Activated T-cell treated with anti-CD3 and anti-CD28 coated beads, Interleukin-2, amount 50 U/mL, for 72 hours (primary cell): ENCODE measurements at places on chromosomes 5 and 9.
A peak's percentile ranks its signal among the peaks of the same experiment; 100 is the strongest.

DNA sequence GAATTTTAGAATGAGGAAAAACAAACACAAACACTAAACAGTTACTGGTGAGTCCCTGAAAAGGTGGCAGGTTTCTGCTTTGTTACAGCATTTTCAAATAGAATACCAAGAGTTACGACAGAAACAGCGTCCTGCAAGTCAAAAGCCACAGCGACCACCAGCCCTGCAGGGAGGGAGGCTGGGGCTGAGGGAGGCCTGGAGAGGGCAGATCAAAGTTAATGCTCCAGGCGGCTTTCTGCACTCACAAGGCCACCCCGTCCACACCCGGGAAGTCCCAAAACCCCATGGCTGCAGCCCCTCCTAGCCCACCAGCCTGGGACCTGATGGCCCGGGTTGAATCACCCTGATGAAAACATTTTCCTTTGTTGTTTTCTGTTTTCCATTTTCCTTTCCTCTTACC, 29.3 kb downstream of the COL23A1 start:
- DNase-seq, result no peak

- DNase-seq, result peak; percentile 57
Observed at GRCh38 chr5:181181650-181182565, 23.1 kb downstream of the TRIM7 start.

DNA sequence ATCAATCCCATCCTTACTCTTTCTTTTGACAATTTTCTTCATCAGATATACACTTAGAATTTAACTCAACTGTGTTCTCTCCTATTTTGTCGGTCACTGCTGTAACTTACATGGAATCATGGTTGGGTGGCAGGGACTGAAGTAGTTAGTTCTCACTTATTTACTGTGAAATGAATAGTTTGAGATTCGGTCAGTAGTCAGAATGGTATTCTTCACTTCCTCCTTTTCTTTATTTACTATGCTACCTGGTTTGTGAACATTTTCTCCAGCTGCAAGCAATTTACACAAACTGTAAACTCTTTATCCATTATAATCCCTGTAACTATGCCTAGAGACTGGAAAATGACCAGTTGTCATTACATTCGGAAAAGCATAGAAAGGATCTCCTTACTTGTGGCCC, 41.5 kb upstream of the GDNF start:
- no peak for DNase-seq

DNA sequence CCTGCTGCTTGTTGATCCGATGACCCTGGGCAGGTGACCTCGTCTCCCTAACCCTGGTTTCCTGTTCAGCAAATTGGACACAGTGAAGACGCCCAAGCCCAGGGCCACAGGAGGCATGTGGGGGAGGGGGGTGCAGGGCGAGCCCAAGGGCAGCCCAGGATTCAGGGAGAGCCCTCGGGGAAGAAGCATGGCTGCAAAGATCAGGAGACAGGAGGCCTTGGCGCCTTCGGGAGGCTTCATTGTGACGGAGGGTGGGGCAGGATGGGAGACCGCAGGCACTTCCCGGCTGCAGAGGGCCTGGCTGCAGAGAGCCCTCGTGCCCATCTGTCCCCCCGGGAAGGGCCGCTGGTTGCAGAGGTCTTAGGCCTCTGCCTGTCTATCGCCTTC, 6.2 kb downstream of the ASS1 start:
- DNase-seq, result no peak

GRCh38 chr5:1409381-1410110, 35.7 kb downstream of the SLC6A3 start:
- DNase-seq, result no peak

- DNase-seq, result no peak
Observed at GRCh38 chr9:16134351-16134750, 581.5 kb downstream of the CCDC171 start.

DNA sequence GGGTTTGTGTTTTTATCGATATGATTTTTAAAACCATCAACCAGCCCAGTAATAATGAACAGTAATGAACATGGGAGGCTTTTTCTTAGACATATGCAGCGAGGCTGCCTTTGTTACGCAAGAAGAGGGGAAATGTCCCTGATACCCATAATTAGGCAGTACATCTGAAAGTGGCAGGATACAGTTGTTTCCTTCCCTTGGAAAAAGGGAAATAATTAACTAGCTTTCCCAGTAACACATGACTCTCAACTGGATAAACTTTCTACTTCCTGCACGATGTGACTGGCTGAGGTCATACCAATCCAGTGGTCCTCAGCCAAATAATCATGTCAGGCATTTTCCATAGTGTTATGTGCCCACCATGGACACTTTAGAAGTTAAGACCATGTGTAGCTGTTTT, 431.6 kb upstream of the C9orf72 start:
- no peak for DNase-seq

- no peak for DNase-seq
Observed at GRCh38 chr9:37968228-37968701, 64.3 kb upstream of the SLC25A51 start.

GRCh38 chr5:180647465-180647864, 1.9 kb downstream of the FLT4 start:
- DNase-seq, result no peak

- no peak for DNase-seq
Observed at GRCh38 chr5:58582019-58582802, 664 bp upstream of the RAB3C start.

DNA sequence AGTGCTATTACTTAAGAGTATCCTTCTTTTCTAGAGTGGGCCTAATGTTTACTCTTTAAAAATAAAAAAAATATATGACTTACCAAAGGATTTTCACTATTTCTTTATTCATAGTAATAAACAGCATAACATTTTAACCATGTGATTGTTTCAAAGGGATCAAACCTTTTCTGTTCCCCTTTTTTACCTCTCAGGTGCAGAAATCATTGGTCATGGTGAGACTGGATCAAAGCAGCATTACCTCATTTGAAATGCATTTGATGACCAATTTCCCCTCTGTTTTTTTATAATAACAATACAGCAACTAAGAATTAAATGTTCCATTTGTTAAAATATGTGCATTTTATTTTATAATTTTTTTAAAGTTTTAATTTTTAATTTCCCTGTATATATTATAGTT, 598.0 kb upstream of the RGMB start:
- no peak for DNase-seq

DNA sequence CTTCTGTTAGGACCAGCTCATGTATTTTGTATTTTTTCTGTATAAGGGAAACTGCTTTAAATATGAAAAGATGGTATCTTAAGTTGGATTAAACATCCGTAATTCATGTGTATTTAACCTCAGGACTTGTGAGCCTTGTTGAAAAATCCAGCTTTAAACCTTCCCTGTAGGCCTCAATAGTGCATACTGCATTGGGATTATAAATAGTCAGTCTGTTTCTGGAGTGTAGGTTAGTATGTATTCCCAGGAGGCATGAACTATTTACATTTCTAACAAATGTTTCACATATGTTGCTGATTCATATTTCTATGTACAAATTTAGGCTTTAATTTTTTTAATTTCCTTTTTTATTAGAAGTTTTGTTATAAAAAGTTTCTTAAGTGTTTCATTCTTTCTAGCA, 137.9 kb upstream of the GRHPR start:
- no peak for DNase-seq

GRCh38 chr9:127916720-127917581, at the start of gene ST6GALNAC4:
TSS of gene ST6GALNAC4 (minus strand) at chr9:127917041. CDS start at chr9:127916419, 622 bp downstream.
- peak; percentile 97 for DNase-seq

- no peak for DNase-seq
Observed at GRCh38 chr5:112957036-112957808, 19.4 kb upstream of the DCP2 start.

DNA sequence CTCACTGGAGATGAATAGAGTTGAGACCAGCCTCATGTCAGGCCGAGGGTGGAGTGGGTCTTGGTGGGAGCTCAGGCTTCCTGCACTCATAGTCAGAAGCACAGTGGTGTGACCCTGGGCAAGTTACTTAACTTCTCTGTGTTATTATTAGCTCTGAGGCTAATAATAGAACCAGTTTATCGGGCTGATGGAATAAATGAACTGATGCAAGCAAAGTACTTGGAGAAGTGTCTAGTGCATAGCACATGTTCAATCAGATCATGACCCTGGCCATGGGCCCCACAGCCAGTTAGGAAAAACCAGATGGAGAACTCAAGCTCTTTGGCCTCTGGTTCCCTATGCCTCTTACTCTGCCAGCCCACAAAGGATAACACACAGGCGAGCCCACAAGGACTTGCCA, 45.3 kb upstream of the OSMR start:
- no peak for DNase-seq

DNA sequence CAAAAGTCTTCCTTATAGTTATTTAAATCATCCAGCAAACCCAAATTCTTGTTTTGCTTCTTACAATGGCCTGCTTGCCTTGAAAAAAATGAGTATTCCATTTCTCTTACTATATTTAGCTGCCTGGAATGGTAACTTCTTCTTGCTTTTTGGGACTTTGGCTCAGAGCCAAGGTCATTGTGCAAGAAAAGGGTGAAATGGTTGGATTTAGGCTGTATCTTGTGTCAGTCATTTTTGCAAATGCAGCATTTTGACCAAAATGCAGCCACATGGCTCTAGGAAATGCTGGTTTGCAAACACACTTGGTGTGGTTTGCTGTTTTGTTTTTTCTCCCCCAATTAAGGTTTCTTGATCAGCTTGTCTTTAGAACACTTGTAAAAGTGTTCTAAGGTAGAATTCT, 133.3 kb upstream of the ELL2 start:
- DNase-seq, result no peak

DNA sequence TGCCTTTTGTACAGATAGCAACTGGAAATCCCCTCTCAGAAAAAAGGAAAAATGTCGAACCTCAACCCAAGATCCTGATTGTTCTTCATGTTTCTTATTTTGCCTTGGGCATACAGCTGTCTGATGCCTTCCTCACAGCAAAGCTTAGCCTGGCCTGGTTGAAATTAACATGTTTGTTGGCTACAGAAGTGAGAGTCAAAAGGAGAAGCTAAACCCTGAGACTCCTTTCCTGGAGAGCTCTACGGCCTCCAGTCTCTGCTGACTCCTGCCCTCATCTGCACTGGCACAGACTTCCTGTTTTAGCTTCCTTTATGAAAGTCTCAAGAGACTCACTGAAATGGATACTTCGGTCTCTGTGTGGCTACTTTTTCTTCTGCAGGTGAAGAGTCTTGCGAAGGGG, 186.7 kb downstream of the PARP8 start:
- DNase-seq, result no peak

DNA sequence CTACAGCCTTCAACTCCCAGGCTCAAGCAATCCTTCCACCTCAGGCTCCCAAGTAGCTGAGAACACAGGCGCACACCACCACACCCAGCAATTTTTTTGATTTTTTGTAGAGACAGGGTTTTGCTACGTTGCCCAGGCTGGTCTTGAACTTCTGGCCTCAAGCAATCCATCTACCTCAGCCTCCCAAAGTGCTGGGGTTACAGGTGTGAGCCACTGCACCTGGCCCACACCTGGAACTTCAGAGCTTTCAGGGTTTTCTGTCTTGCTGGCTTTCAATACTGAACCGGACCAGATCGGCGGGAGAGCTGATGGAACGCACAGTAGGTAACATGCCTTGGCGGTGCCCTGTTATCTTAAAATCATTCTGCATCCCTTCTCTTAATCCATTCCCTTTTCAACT, 30.8 kb downstream of the IPPK start:
- no peak for DNase-seq

DNA sequence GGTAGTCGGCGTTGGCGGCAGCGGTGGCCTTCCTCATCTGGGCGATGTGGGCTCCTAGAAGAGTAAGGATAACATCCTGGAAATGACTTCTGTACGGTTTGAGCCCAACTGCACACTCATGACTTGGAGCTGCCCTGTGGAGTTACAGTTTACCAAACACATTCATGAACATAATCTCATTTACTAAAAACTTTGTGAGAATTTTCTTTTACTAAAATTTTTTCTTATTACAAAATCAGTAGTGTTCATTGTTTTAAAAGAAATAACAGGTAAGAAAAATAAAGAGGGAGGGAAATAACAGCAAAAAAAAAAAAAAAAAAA, 5.3 kb downstream of the FOXE1 start:
- no peak for DNase-seq

DNA sequence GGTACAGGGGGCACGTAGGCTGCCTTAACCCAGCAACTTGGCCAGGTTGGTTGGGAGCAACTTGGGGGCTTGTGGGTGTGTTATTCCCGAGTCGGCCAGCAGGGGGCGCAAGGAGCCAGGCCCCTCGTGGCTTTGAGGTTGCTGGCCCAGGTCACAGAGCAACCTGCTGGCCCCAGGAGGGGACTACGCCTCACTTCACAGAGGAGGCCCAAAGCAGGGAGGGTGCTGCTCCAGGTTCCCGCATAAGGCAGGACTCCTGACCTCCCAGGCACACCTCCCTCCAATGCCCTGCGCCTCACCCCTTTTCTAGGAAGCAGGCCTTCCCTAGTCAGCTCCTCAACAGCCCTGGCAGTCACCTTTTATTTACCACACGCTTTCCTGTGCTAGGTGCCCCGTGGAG, 18.1 kb downstream of the KYAT1 start:
- peak; percentile 88 for DNase-seq

DNA sequence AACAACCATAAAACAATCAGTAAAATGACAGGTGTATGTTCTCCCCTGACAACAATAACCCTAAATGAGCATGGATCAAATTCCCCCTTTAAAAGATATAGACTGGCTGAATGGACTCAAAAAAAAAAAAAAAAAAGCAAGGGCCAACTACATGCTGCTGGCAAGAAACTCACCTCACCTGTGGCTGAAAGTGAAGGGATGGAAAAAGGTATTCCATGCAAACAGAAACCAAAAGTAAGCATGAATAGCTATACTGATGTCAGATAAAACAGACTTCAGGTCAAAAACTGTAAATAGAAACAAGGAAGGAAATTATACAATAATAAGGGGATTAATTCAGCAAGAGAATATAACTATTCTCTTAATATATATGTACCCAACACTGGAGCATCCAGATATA, 54.2 kb upstream of the SSBP2 start:
- no peak for DNase-seq

DNA sequence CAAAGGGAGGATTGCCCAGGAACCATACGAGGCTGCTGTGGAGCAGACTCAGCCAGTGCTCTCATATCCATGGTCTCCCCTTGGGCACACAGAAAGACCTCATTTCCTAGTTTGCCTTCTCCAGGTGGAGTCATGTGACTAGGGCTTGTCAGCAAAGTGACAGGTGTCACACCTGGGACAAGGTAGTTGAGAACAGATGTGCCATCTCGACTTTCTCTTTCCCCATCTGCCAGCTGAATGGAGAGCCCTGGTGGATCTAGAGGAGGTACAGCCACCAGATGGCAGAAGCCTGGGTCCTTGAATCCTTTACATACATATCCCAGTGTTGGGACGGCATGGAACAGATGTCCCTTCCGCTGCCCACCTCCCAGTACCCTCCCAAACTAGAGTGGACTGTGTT, 42.9 kb upstream of the ALDOB start:
- DNase-seq, result no peak

GRCh38 chr5:37950436-37950835, 110.6 kb upstream of the GDNF start:
- DNase-seq, result no peak

- DNase-seq, result no peak
Observed at GRCh38 chr5:17796757-17797396, 162.6 kb downstream of the TAF11L14 start.

DNA sequence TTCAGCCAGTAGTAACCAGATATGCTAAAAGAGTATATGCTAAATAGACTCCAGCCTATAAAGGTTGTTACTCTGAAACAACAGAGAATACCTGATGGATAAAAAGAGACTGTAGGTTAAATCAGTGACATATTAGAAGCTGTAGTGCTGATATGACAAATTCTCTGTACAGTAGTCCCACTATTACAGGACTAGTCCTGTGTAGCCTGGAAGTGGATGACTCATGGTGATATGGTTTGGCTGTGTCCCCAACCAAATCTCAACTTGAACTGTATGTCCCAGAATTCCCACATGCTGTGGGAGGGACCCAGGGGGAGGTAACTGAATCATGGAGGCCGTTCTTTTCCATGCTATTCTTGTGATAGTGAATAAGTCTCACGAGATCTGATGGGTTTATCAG, 276.2 kb upstream of the POU5F2 start:
- no peak for DNase-seq
